ENCODE measurements at places on chromosomes 3 and 15. TPM values are rescaled to one million over a fixed set of nuclear protein-coding genes. Genes with fewer than 3 reads are reported as not detected.

Gene OPA1
- 63.9 TPM for total RNA-seq

Gene TRH
- not detected for total RNA-seq

Gene RFT1
- total RNA-seq: 9.7 TPM

DNA sequence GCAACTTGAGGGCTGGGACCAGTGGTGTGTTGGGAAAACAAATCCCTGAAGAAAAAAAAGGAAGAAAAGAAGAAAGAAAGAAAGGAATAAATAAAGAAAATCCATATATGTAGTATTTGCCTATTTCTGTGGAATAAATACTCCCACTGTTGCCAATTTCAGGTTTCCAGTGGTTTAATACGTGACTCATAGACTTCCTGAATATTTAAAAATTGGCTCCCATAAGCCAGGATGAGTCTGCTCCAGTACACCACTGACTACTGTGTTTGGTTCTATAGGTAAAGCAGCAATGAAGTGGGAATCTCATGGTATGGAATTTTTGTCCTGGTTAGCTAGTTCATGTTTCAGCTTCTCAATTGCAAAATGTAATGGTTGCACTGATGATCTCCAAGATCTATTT lies 31.6 kb downstream of the PYDC2 start:
- DNase-seq: peak; percentile 65

- DNase-seq: no peak
Measured at GRCh38 chr3:171321559-171322360, 138.4 kb downstream of the TNIK start.
